ENCODE measurements at places on chromosomes 1 and 21. TPM values are rescaled to one million over a fixed set of nuclear protein-coding genes. Genes with fewer than 3 reads are reported as not detected.

DNA sequence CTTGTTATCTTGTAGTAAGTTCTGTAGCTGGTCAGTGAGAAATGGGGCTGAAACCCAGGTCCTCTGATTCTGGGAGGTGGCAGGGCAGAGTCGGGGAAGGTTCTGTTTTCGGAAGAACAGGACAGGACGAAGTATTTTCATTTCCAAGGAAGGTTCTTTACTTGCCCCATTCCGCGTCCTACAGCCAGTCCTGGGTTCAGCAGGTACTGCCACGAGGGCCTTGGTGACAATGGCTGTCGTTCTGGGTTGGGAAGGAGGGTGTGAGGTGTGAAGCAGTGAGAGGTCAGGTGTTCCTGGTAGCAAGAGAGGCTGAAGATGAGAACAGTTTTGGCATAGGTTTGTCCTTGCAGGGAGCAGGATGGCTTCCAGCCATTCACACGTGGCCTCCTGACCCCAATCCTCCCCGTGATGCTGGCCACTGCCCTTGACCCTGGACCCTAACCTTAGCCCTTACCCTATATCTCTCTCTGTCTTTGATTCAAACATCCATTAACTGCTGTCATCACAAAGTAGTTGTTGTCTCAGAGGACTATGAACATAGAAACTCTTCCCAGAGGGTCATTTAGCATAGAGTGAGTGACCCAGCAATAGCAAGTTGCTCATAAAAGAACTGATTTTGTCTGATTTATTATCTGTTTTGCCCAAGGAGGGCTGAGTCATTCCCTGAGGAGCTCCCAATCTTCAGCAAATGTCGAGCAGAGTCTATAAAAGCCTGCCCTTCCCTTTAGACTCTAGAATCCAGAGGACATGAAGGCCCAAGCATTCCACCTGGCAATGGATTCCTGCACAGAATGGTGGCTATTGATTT, 25.0 kb downstream of the VASH2 start:
- no peak for DNase-seq

NDUFS2 gene
- total RNA-seq, result 67.7 TPM

ACKR1 gene
- total RNA-seq, result 11.6 TPM

DNA sequence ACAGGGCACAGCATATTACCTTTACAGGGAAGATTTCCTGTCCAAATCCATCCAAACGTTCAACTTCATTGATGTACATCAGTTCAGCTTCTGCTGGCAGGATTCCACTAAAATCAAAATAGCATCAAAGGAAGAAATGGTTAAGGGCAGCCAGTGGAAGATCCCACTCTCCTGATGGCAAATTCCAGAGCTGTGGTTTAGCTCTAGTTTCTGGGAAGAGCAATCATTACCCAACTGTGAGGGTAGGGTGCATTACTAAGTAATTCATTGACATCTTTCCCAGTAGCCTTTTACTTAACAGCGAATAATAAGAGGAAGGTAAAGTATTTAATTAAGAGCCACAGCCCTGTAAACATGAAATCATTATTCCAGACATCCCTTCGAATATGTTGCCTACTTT, 120.7 kb downstream of the SMYD2 start:
- DNase-seq, result no peak

GRCh38 chr21:38486221-38486620, 12.1 kb downstream of the ERG start:
- no peak for DNase-seq

GRCh38 chr1:47834326-47834725, 162.9 kb downstream of the TRABD2B start:
- no peak for DNase-seq

UBXN11 gene
- 12.7 TPM for total RNA-seq

DNA sequence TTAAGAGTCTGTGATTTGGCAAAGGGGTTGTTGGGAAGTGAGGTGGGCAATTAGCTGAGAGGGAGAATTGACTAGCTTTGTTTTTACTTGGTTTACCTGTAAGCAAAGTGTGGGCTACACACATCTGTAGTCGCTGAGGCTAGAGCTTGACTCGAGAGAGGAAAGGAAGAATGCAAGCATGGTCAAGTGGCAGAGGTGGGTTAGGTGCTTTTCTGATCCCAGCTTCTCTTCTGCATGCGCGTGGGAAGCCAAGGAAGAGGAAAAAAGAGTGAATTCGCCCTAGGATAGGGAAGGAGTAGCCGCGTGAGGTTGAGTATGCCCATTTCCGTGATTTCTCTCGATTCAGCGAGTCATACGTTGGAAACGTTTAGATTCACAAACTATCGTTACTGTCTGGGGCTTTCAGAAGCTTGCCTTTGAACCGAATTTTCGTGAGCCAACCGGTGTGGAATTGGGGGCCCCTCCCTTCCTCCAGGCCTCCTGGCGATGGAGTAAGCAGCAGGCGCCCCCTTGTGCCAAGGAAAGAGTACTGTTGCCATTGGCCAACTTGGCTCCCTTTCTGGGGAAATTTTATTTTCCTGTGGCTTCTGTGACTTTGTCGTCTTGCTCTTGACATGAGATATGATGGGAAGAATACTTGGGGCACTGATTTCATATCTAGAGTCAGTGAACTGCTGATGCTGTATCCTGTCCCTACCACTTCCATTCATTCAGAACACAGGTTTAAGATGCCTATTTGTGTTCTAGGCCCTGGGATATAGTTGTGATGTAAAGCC, 1.3 kb downstream of the PIGV start:
- DNase-seq, result peak; percentile 74

DNA sequence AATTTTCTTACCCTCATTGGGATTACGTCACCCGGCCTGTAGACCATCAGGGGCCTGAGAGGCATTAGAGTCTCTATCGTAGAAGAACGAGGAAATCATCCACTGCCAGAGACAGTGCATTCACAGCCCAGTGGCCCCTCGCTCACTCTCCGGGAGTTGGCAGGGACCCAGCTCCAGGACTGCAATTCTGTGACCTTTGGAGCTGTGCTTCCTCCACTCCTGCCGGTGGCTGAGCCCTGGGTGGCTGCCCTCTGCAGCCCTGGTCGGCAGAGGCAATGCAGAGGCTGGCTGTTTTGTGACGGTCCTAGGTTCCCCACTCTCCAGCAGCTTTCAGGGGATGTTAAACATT, 12.7 kb downstream of the SLC37A1 start:
- DNase-seq, result no peak

GRCh38 chr21:36626791-36627190, 72.1 kb upstream of the SIM2 start:
- DNase-seq, result no peak

DNA sequence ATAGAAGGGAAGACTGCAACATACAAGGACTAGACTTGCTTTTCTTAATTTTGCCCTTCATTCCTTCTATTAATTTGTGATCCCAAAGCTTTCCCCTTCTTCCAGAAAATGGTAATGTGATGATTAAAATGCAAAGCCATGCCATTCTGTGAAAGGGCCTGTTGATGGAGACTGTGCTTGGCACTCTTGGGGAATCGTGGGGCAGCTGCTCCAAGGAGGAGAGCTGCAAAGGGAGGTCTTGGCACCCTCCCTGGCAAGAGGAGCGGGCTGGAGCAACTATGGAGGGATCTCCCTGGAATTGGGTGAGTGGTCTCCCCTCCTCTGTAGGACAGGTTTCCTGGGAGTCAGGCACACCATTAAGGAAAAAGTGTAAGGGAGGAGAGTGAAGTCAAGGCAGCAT, 16.6 kb downstream of the CACNA1S start:
- no peak for DNase-seq

GRCh38 chr1:160376525-160377131, 9.8 kb downstream of the NHLH1 start:
- peak; percentile 40 for DNase-seq

GRCh38 chr1:119209596-119210295, 69.3 kb upstream of the WARS2 start:
- DNase-seq, result no peak

PTCH2 gene
- 0.33 TPM for total RNA-seq

GRCh38 chr1:68383092-68383491, 66.7 kb downstream of the RPE65 start:
- no peak for DNase-seq

FAM72A gene
- 8.5 TPM for total RNA-seq

DNA sequence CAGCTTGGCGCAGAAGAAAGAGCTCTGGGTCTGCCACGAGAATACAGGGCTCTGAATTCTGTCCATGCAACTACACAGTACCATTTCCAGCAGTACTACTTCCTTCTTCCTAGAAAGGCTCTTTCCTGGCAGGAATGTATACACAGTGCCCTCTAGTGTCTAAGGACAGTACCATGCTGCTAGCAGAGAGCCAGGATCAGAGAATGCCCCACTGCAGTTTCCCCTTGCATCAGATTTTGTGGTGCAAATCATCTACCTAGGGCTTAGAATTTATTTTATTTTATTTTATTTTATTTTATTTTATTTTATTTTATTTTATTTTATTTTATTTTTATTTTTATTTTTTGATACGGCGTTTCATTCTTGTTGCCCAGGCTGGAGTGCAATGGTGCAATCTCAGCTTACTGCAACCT, 50.8 kb downstream of the PAX7 start:
- DNase-seq, result no peak

IL10 gene
- 1.8 TPM for total RNA-seq

ASPM gene
- 39.7 TPM for total RNA-seq

ARTN gene
- total RNA-seq, result 0.19 TPM

ZNF697 gene
- total RNA-seq, result 1.3 TPM

DNA sequence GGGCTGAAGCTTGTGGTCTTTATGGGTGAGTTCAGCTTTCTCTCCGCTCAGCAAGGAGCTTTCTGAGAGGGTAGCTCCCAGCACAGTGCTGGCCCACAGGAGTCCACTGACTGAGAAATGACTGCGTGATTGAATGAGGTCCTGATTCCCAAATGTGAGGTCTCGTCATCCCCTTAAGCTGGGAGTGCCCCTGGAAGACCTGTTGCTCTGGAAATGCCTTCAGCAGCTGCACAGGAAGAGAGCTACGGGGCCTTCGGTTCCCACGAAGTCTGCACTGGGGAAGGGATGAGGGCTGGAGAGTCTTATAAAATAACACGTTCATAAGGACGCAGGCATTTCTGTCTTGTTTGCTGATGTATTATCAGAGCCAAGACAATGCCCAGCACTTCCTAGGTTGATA, 14.0 kb downstream of the TNNT2 start:
- DNase-seq, result no peak

DNA sequence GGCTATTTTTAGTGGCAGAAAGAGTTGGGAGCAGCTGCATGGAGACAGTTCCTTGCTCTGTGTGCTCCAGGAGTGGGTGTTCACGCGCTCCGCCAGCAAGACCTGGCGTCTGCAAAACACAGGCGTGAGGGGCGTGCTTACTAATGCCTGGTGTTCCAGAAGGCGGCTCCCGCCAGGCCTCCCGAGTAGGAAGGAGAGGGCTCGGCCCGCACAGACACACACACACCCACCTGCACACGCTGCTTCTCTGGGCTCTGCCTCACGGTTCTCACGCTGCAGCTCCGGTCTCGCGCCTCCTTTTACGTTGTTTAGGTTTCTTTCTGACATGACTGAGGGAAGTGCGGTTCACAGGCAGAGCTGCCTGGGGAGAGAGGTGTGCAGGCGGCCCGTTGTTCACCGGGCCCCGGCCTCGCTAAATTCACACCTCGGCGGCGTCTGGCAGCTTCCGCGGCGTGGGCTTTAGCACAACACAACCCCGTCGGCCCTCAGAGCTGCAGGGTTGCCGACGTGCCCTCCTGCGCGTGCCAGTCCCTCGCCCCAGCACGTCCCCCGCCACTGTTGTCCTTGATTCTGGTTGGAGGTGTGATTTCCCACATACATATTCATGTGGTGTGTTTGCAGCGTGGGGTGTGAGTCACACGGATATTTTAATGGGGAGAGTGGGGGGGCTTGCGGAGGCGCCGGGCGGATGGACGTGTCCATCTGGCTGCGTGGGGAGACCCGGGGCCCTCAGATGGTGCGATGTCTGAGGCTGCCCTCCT, 77.0 kb downstream of the SKI start:
- DNase-seq, result no peak

- peak; percentile 41 for DNase-seq
Observed at GRCh38 chr1:24189528-24189927, 2.4 kb upstream of the IFNLR1 start.

FCGR2B gene
- total RNA-seq, result 1.3 TPM

GUCA2B gene
- total RNA-seq, result 0.28 TPM

GRCh38 chr21:14403681-14404318, 20.9 kb upstream of the HSPA13 start:
- peak; percentile 29 for DNase-seq

SLC22A15 gene
- total RNA-seq, result 0.52 TPM

DNA sequence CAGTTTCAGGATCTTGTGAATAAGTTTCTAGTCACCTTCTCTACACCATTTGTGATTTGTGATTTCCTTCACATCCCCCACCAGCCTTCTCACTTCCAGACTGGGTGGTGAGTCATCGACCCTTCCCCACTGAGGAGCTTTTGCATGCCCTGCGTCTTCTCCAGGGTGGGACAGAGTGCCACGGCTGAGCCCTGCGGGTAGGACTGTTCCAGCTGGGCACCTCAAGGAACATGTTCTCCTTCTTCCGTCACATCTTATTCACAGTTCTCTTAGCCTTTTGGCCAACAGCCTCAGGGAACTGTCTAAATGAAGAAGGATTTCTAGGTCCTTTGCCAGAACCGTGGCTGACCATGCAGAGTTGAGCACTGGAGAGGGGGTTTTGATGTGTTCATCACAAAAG, 116.5 kb downstream of the TMEM53 start:
- DNase-seq, result no peak

HOOK1 gene
- 4.7 TPM for total RNA-seq

RHD gene
- total RNA-seq, result 0.61 TPM

- no peak for DNase-seq
Observed at GRCh38 chr21:34498623-34499022, 13.4 kb downstream of the KCNE1 start.

GRCh38 chr21:38788275-38788905, 17.3 kb upstream of the ETS2 start:
- DNase-seq, result no peak

- DNase-seq, result no peak
Observed at GRCh38 chr1:239858529-239858928, 233.2 kb upstream of the FMN2 start.

GRCh38 chr1:204947338-204947737, 76.7 kb downstream of the NFASC start:
- no peak for DNase-seq

PRAMEF4 gene
- total RNA-seq, result not detected

GRCh38 chr1:183632114-183632513, 3.5 kb downstream of the ARPC5 start:
- DNase-seq, result no peak

MOB3C gene
- 7.5 TPM for total RNA-seq

DNA sequence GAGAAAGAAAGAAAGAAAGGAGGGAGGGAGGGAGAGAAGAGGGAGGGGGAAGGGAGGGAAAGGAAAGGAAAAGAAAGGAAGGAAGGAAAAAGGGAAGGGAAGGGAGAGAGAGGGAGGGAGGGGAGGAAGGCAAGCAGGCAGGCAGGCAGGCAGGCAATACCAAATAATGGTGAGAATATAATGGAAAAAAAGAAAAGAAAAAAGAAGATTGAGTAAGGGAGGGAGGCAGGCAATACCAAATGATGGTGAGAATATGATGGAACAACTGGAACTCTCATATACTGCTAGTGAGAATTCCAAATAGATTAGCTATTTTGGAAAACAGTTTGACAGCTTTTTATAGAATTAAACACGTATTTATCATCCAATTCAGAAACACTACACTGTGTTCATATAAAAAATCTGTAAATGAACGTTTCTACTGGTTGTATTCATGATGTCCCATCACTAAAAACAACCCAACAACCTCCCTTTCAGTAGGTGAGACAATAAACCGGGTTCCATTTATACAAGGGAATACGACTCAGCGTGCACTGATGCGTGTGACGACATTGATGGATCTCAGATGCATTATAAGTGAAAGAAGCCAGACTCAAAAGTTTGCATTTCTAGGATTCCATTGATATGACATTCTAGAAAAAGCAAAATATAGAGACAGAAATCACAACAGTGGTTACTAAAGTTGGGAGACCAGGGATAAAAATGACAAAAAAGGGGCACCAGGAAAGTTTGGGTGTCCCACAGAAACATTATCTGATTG, 226.4 kb downstream of the DSCAM start:
- DNase-seq, result no peak

NR0B2 gene
- 0.19 TPM for total RNA-seq

Data from thymus (tissue), 14 donors.